ENCODE measurements at places on chromosomes 12 and 14.

DNA sequence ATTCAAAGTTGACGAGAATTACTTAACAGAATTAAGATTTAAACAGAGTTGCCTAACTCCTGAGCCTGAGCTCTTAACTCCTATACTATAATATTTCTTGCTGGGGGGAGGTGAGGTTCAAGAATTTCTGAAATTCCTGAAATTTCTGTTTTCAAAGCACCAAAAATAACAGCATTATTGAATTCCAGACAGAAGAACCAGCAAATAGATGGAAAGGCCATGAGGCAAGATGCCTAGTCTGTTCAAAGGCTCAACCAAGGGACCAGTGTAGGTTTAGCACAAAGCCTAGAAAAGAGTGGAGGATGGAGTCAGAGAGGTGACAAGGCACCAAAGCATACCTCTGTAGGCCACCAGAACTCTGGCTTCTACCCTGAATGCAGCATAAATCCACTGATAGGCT lies 76.4 kb downstream of the PPP1R12A start:
- no peak for DNase-seq

DNA sequence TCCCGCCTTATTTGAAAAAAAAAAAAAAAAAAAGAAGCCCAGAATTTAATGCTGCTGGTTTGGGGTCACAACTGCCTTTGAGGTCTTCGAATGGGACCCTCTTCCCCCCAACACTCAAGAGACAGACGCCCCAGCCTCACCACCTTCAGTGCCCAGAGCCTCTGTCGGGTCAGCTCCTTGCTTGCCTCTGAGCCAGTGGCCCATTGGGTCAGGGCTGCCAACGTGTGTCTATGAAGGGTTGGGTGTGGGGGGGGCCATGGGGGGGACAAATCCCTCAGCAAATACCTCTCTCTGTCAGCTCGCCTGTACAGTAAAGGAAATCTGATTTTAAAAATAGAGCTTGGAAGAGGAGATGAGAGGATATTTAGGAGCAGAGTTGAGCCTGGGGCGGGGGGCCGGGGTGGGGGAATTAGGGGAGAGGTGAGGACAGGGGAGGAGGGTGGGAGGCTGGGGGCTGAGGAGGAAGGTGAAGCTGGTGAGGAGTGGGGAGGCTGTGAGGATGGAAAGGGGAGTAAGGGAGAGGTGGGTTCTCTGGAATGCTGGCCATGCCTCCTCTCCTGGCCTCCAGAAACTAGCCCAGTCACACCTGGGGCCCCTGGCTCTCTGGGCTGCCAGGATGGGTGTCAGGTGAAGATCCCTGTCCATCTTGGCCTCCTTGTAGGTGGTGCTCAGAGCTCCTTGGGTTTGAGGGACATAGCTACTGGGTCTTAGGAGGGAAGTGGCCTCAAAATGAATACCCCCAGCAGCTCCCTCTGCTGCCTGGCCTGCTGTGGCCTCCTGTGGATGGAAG lies 13.3 kb downstream of the RTL1 start:
- no peak for DNase-seq

DNA sequence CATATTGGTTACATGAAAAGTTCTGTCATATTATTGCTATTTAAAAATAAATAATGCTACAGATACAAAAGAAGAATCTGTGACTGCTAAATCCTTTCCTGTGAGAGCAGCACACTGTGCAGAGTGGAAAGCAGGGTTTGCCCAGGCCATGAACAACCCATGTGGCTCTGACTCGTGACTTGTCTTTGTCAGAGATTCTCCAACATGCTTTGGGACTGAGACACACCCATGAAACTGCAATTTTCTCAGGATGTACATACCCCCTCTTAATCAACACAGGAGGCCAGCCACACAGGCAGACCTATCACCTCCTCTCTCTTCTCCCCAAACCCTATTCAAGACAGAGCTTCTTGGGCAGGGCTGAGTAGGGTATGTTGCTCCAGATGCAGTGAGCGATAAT lies 96.8 kb upstream of the NTF3 start:
- no peak for DNase-seq

DNA sequence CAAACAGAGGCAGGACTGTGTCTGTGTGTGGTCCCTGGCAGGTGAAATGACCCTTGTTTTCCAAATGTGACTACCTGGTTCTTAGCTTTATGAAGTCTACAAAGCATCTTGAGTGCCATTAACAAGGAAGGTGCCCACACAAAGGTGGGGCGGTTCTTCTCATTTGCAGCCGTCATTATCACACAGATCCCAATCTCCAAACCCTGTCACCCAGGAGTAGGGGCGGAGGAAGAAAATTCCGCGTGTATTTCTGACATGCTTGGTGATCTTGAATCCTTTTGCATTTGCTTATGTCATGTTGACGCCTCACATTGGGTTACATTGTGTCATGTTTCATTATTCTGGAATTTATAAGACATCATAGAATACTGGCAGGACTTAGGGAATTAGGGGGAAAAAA lies 277.3 kb downstream of the VRK1 start:
- DNase-seq = no peak

GRCh38 chr12:23303220-23303619 lies 646.2 kb downstream of the SOX5 start:
- DNase-seq = no peak

GRCh38 chr14:59208224-59208814 lies 19.9 kb downstream of the DAAM1 start:
- no peak for DNase-seq

GRCh38 chr14:78652727-78653126 lies 482.6 kb downstream of the NRXN3 start:
- no peak for DNase-seq

DNA sequence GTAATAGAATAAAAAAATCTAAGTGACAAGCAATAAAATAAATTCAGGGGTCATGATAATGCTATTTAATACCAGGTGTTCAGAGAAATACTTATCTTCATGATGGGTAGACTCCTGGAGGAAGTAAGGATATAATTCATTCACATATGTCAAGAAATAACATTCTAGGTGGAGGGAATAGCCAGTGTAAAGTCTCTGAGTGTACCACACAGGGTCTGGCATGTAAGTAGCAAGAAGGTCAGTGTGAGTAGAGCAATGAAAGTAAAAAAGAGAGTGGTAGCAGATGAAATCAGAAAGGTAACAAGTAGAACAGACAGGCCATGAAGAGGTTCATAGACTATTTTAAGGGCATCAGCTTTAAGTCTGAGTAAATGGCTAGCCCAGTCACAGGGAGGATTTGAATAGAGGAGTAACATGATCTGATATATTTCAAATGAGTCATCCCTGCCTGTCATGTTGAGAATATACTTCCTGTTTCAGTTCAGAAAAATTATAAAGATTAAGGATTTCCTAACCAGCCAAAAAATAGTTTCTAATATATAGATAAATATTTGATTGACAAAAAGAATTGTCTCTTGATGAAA lies 519.9 kb downstream of the C12orf50 start:
- DNase-seq = peak; percentile 19

DNA sequence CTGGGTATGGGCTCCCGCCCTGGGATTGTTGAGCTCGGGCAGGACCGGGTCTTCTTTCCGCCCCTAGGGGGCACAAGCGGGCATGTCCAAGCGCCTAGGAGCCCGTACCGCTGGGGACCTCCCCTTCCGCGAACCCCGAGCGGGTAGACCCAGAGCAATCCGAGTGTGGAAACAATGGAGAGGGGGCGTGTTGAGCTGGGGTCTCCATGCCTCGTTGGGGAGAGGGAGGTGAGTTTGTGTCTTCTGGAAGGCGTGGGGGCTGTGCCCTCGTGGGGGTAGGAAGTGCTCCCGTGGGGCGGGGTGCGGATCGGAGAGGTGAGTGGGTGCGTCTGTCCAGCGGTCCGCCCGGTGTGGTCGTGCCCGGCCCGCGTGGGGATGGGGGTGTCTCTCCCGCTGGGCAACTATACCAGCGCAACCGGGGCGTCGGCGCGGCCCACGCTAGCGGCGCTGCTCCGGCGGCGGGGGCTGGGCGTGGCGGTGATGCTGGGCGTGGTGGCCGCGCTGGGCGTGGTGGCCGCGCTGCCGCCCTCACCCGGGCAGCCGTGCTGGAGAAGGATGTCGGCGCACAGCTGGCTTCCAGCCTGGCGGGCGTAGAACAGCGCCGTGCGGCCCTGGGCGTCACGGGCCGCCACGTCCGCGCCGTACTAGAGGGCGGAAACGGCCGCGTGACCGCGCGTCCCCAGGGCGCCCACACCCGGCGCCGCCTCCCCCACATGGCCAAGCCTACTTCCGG lies 12.2 kb downstream of the AGAP2 start:
- peak; percentile 90 for DNase-seq

- no peak for DNase-seq
These were observed 2.6 kb downstream of the ARF6 start for GRCh38 chr14:49895480-49895879.

GRCh38 chr12:11727133-11727664 lies 77.7 kb downstream of the ETV6 start:
- no peak for DNase-seq

GRCh38 chr12:87768501-87769287 lies 260.5 kb downstream of the C12orf50 start:
- DNase-seq = no peak

DNA sequence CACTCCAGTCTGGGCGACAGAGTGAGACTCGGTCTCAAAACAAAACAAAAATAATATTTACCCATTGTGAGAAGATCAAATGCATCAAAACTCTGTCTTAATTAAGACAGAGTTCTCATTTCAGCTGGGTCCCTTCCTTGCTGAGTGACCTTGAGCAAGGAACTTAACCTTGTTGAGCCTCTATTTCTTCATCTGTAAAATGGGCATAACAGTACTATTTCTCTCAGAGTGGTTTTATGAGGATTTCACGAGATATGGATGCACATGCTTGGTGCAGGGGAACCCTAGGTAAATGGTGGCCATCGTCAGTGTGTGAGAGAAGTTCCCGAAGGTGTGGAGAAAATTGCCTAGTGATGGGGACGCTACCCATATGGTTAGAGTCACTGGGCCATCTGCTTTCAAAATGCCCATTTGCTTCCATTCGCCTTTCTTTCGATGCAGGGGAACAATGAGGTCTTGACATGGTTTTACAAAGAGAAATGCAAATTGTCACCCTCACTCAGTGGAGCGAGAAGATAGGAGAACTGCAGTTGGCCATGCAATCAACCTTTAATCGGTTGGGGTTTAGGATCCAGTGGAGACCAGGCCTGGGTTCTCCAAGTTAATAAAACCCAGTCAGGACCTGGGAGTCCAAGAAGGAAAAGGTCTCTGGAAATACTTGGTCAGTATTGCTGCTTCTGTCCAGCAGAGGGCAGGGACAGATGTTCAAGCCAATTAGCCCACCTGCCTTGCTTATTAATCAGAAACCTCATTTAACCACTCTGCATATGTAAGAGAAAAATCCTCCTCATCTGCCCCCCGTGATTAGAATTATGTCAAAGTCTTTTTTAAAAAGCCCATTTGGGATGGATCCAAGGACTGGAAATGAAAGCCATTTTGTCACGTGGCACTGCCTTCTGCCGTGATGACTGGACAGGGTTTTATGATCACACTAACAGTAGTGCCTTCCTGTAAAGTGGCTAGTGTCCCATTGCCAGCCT lies 37.2 kb downstream of the CFAP251 start:
- no peak for DNase-seq

GRCh38 chr14:94764573-94764972 lies 5.3 kb downstream of the GSC start:
- DNase-seq = no peak

DNA sequence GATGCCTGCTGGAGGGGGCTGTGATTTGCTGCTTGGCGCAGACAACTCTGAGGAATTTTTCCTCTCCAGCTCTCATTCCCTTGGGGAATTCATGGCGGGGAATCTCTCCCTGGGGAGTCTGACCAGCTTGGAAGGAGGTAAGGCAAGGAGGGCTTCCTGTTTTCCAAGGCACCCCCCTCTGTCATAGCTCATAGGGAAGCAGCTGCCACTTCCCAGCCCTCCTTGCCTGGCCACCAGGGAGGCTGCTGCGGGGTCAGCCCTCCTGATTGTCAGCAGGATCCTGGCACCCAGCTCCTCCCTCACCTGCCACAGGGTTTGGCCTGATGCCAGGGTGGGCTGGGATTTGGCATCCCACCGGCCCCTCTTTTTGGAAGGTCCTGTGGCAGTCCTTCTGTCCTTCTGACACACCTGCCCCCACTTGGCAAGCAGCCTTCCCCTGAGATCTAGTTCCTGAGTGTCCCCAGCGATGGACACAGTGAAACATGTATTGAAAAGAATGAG lies 74.9 kb downstream of the TSPAN9 start:
- no peak for DNase-seq

GRCh38 chr12:101256266-101256665 lies 23.6 kb upstream of the UTP20 start:
- no peak for DNase-seq

GRCh38 chr12:388541-389141 lies 479 bp downstream of the KDM5A start:
- no peak for DNase-seq

GRCh38 chr14:38290601-38291188 lies 34.8 kb upstream of the CLEC14A start:
- no peak for DNase-seq

DNA sequence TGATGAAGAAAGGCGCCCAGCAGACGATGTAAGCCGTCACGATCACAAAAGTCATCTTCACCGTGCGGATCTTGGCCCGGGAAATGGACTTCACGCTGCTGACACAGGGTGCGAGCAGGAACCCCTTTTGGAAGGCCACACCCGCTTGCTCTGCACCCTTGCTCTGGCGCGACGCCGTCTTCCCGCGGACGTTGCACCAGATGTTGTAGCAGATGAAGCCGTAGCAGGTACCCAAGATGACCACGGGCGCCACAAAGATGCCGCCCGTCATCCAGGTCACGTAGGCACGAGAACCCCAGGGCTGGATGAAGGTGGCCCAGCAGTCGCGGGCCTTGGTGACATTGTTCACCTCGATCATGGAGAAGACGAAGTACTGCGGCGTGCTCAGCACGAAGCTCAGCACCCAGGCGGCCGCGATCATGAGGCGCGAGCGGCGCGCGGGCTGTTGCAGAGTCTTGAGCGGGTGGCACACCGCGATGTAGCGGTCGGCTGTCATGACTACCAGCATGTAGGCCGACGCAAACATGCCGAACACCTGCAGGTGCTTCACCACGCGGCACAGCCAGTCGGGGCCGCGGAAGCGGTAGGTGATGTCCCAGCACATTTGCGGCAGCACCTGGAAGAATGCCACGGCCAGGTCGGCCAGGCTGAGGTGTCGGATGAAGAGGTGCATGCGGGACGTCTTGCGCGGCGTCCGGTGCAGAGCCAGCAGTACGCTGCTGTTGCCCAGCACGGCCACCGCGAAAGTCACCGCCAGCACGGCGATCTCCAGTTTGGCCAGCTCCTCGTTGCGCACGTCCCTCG lies 890 bp downstream of the AVPR1A start:
- no peak for DNase-seq

Measured in NCI-H1436 (cell line).